ENCODE measurements at places on chromosomes 12 and 14.

GRCh38 chr12:28278499-28278898 lies 88.2 kb downstream of the CCDC91 start:
- no peak for DNase-seq

GRCh38 chr12:57738661-57739237 lies at the start of gene AGAP2:
Gene AGAP2, minus strand, starts transcription at chr12:57738742. Its CDS starts 496 bp downstream, at chr12:57738246.
- DNase-seq, result peak; percentile 78

DNA sequence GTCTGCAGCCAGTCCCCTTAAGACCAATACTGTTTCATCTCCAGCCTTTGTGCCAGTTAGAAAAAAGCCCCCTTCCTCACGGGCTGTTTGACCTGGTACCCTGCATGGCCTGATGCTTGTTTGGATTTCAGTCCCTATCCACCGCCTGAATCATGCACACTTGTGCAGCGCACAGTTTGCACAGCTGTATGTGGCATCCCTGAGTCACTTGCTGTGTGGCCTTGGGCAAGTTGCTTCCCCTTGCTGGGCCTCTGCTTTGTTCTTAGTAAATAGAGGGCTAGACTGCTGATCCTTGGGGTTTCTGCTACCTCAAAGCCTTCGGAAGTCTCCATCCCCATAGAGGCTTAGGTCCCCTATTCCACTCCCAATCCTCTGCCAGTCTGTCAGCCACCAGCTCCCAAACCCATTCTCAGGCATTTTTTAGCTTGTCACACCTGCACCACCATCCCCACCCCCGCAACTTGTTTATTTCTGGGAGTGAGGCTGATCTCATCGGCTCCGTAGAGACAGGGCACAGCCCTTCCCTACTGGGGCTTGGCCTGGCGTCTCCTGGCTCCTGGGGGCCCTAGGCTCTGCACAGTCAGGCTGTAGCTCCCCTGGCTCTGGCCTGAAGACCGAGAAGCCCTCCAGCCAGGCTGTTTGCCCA lies 8.8 kb downstream of the KRT80 start:
- no peak for DNase-seq

DNA sequence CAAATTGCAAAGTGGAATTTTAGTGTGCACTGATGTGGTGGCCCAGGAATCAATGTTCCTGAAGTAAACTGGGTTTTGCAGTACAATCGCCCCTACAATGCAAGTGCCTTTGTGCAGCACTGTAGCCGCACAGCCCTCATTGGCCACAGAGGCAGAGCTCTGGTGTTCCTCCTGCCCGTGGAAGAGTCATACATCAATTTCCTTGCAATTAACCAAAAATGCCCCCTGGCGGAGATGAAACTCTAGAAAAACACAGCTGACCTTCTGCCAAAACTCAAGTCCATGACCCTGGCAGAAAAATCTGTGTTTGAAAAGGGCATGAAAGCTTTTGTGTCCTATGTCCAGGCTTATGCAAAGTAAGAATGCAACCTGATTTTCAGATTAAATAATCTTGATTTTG lies 117.9 kb upstream of the PRB2 start:
- DNase-seq, result no peak

Measured in D721Med (cell line).